ENCODE measurements at places on chromosomes 11 and 22.

GRCh38 chr11:46738887-46739286 is 19.9 kb downstream of the F2 start:
- no peak for DNase-seq

GRCh38 chr22:49446759-49447710 is 380.6 kb downstream of the BRD1 start:
- DNase-seq: no peak

DNA sequence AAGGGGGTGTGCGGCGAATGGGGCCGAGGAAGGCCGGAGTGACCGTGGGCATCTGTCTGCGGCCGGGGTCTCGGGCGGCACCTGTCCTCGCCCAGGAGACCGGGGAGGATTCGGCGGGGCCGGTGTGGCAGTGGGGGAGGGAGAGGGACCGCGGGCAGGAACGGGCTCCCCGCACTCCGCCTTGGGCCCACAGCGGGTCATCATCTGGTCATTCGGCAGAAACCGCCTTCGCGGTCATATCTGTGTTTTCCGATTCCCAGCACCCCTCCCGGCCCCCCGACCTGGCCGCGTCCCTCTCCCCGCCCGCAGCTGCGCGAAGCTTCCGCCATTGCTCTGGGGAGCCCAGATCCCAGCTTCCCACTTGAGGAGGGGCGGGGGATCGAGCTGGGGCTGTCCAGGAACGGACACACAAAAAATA is 824 bp upstream of the CBX6 start:
- no peak for DNase-seq

GRCh38 chr11:76835928-76836612 is 24.6 kb upstream of the ACER3 start:
- DNase-seq: peak; percentile 30
